T-cell (primary cell): ENCODE measurements at places on chromosomes 16 and 17.
A peak's percentile ranks its signal among the peaks of the same experiment; 100 is the strongest.

GRCh38 chr16:57477531-57478202 is 8.6 kb downstream of the DOK4 start:
- DNase-seq = no peak

DNA sequence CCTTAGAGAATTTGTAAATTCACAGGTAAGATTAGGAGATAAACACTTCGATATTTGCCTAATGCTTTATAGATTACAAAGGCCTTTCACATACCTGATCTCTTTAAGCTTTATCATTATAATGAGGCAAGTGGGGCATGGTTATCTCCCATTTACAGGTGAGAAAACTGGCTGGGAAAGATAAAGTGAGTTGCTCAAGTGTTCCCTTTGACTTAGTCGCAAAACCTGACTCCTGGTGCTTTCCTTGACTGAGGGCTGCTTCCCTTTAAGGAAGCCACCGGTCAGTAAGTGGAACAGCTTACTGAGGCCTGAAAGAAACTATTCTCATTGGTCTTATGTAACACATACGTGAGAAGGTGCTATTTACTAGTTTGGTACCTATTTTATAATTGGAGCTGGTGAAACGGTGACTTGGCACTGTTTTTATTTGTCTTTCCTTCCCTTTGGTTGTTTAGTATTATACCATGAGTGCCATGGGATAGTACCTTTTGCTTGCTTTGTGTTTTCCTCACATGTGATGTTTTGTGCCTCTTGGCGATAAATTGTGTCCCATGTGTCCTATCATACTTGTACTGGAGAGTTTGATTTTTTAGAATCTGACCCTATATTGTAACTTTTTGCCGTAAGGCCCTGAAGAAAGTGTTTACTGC is 57.2 kb downstream of the NUP88 start:
- DNase-seq = no peak

DNA sequence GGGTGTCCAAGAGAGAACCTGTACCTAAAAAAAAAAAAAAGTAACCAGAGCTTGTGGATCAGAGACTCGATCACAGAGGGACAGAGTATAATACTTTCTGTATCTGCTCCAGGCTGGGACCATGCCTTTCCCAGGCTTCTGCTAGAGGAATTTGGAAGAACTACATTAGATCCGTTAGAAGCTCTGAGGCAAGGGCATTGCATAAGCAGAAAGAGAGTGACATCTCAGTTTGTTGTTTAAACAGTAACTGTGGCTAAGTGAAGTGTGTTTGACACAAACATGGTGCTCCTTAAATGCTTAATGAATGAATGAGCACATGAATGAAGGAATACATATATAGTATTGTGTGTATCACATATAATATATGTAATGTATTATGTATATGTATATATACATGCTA is 131.2 kb downstream of the HS3ST3B1 start:
- DNase-seq = no peak

DNA sequence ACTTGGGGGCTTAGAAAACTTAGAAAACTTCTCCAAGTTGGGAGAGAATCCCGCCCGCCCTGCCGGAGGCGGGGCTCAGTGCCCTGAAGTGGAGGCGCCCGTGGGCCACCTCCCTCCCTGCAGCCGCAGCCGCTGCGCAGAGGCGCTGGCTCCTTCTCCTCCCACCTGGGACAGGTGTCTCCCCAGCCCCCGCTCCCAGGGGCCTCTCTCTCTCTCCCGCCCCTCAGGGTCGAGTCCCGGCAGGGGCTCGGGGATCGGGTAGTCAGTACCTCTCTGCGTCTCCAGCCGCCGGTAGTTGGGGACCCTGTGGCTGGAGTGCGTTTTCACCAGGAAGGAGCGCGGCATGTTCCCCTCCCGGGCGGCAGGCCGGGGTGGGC is 257 bp downstream of the SNAI3 start:
- no peak for DNase-seq

GRCh38 chr16:88317613-88317965 is 65.2 kb upstream of the ZNF469 start:
- DNase-seq = no peak

- DNase-seq = no peak
Measured at GRCh38 chr16:52165961-52166360, 381.0 kb downstream of the TOX3 start.

- no peak for DNase-seq
Measured at GRCh38 chr17:66583112-66583748, 251.7 kb upstream of the CACNG5 start.

DNA sequence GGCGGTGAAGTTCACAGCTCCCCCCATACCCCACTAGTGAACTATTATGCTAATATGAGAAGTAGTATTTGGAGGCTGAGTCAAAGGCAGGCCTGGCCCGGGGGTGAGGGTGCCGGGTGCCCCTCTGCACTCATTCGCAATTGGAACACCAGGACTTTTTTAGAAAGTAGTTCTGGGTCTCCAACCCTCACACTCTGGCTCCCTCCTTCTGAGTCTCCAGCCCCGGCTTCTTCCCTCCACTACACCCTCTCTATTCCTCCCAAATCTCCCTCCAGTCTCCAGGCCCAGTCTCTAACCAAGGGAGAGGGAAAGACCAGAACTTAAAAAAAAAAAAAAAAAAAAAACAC is 11.3 kb upstream of the HOXB2 start:
- no peak for DNase-seq

- DNase-seq = no peak
Measured at GRCh38 chr16:69285240-69285639, 25.9 kb upstream of the VPS4A start.

- no peak for DNase-seq
Measured at GRCh38 chr17:58333736-58334207, 5.2 kb upstream of the TSPOAP1 start.

GRCh38 chr16:17203424-17203823 is 267.3 kb downstream of the XYLT1 start:
- no peak for DNase-seq

- no peak for DNase-seq
Measured at GRCh38 chr17:36641877-36642845, 40.8 kb downstream of the MRM1 start.

- DNase-seq = no peak
Measured at GRCh38 chr17:3712811-3713463, 10.8 kb upstream of the HASPIN start.

DNA sequence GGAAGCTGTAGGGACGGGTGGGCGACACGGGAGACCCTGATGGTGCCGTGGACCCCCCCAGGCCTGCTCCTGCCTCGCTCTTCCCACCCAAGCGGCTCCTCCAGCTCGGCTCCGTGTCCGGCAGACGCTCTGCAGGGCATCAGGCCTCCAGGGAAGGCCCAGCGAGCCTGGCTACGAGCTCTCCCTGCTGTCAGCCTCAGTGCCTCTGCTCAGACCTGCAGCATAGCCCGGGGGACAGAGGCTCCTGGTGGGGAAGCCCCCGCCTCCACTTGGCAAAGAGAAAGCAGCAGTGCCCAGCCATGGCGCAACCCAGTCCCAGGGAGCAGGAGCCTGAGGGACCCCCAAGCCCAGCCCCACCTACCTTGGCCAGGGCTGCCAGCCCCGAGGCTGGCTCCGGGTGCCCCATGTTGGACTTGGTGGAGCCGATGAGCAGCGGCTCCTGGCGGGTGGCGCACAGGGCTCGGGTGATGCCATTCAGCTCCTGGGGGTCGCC is 5.9 kb downstream of the FASN start:
- no peak for DNase-seq

GRCh38 chr17:44925731-44926697 is 10.7 kb upstream of the GFAP start:
- no peak for DNase-seq

- no peak for DNase-seq
Measured at GRCh38 chr17:1606352-1606985, 22.2 kb downstream of the SLC43A2 start.

DNA sequence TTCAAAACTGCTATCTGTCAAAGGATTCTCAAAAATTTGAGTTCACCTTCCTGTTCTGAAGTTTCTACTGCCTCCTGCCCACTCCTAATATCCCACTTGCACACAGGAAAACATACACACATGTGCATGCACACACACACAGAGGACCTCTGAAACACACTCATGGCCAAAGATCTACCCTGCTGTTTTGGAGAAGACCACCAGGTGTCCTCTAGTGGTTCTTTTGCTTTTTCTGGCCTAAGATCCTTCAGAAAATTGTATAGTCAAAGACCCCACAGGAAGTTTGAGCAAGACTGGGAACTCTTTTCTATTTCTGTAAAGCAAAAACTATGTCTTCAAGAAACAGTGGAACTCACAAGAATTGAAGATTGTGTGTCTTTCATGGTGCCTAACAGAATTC is 90.2 kb downstream of the CDH8 start:
- DNase-seq = no peak

DNA sequence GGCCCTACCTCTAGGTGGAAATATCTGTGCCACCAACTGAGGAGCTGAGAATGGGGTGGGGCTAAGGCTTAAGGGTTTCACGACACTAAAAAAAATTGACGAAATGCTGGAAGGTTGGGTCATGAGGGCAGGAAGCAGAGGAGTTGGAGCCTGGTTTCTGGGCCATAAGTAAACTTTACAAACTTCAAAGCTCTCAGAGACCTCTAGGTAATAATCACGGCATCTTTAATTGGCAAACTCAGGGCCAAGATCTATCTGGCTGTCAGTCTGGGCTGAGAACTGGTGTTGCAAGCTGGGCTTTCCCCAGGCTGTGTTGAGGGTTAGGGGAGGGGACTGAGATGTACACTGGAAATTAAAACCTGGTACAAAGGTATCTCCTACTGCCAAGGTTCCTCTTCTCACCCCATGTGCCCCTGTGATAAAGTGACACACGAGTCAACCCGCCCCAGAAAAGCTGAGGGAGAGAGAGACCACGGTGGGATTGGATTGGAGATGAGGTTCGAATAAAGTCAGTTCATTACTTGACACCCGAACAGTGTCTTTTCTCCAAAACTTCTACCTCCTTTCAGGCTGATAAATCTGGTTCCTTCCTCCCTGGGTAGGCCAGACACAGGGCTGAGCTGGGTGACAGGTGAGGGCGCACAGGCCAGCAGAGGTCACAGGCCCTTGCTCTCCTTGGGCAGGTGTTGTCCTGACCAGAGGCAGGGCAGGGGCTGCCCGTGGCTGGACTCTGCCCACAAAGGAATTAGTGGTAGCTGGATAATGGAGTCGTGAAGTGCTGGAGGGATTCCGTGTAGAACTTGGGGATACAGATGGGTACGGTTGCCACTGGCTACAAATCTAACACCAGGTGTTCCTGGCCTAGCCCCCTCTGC is 4.0 kb upstream of the ZNF768 start:
- no peak for DNase-seq

GRCh38 chr17:70091696-70092095 is 16.7 kb downstream of the KCNJ16 start:
- DNase-seq = no peak

GRCh38 chr17:58411408-58411894 is 5.9 kb downstream of the RNF43 start:
- DNase-seq = no peak

DNA sequence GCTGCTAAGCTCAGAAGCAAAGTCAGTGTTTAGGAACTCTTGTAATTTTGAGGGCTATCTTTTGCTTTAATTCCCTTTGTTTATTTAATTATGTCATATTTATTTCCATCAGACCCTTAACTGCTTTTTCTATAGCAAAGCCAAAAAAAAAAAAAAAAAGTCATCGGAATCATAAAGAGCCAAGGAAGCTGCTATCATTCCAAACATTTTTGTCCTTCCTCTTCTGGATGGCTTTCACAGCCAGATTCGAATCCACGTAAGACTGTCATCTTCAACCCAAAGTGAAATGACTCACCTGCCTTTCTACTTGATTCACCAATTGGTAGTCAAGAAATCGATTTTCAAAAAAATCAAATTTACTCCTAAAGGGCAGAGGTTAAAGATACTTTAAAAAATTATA is 38.4 kb downstream of the WIPI1 start:
- DNase-seq = no peak

- DNase-seq = no peak
Measured at GRCh38 chr16:23014592-23014991, 134.7 kb downstream of the USP31 start.

GRCh38 chr17:8692916-8693315 is 51.7 kb downstream of the CCDC42 start:
- no peak for DNase-seq

DNA sequence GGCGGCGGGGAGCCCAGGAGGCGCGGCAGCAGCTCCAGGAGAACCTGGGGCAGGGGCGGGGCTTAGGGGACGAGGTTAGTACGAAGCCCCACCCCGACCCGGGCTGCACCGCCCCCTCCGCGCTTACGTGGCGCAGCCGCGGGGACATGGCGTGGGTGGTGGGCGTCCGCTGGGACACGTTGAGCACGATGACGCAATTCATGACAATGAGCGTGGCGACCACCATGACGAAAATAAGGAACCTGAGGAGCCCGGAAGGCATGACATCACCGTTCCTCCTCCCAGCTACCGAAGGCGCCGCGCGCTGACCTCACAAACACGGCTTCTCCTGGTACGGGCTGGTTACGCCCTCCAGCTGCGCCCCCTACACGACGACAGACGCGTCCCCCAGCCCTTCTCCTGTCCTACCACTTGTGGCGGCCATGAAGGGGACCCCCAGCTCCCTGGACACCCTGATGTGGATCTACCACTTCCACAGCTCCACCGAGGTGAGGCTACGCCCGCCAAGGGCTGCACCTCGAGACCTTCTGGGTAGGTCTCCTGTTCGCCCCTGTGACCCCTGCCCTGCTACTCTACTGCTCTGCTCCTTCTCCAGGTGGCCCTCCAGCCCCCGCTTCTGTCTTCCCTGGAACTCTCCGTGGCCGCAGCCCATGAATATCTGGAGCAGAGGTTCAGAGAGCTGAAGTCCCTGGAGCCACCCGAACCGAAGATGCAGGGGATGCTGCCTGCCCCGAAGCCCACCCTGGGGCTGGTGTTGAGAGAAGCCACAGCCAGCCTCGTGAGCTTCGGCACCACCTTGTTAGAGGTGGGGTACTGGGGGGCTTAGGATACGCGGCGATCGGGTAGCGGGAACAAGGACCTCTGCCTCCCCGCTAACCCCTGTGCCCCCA is at the start of gene C17orf107:
C17orf107 (plus strand) TSS at position 196 of the 890 bp plus-strand sequence; CDS start at position 423, 227 bp downstream.
- DNase-seq = peak; percentile 94

- peak; percentile 72 for DNase-seq
Measured at GRCh38 chr16:27230562-27231001, 27.3 kb downstream of the KDM8 start.

DNA sequence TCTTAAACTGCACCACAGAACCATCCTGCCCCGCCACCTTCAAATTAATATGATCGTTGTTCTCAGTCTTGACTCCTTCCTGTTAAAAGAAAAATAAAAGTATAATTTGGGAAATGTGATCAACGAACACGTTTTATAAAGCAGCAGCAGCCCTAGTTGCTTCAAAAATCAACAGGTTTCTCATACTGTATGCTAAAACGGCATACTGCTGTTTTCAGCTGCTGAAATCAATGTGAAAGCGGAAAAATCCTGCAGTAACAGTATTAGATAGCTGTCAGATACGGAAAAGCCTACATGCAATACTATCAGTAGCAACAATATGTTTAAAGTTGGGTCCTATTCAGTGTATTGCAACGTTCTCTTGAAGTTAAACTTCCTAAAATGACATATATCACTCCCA is 1.6 kb downstream of the SUMO2 start:
- DNase-seq = no peak
